ENCODE measurements at places on chromosomes 11 and 22.

- peak; percentile 37 for DNase-seq
Observed at GRCh38 chr22:20243537-20244249, 24.4 kb downstream of the RTN4R start.

DNA sequence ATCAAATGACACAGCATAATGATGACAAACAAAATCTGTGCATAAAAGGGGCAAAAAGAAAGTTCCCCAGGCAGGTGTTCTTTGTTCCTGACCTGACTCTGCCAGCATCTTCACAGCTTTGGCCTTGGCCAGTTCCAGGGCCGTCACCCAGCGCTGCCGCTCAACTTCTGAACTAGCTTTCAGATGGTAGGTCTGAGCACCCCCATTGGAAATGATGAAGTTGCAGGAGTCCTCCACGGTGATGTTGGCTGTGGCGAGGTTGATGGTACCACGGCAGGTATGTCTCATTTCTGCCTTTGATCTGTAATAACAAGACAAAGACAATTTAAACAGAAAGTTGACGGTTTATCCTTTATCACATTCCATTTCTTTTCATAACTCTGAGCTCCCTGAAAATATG lies 5.3 kb downstream of the OSBP start:
- DNase-seq: peak; percentile 11

GRCh38 chr11:102390667-102391465 lies 43.9 kb downstream of the BIRC2 start:
- DNase-seq: peak; percentile 36

- no peak for DNase-seq
Observed at GRCh38 chr11:123576501-123576900, 77.9 kb downstream of the SCN3B start.

DNA sequence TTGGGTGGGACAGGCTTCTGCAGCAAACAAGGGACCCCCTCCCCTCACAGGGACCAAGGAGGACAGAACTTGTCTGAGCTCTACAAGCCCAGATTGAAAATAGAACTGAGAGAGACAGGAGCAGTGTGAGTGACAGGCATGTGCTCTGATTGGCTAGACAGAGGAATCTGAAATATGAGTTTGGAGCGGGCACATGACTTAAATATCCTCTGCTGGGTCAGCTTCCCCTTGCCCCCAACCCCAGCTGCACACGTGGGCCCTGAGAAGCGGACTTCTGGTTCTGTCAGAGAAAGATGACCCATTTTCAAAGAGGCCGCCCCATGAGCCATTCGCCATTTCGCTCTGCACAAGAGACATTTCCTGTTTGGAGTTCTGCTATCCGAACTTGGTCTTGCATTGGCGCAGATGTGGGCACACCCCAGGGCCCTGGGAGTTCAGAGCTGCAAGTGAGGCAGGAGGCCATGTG lies 5.3 kb downstream of the TUBA8 start:
- DNase-seq: no peak

- DNase-seq: no peak
Observed at GRCh38 chr11:60658409-60658808, 41.0 kb upstream of the MS4A8 start.

DNA sequence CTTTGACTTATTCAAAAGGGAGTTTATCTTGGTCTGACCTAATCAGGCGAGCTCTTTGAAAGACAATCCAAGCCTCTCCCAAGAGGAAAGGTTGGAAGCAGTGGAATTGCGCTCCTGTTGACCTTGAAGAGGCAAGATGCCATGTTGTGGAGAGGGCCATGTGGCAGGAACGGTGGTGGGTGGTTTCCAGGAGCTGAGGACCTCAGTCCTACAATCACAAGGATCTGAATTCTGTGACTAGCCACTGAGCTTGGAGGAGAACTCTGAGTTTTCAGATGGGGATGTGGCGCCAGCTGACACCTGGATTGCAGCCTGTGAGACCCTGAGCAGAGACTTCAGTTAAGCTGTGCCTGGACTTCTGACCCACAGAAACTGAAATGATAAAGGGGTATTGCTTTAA lies 6.0 kb upstream of the CBX6 start:
- DNase-seq: no peak

- DNase-seq: no peak
Observed at GRCh38 chr11:22465620-22466019, 127.4 kb downstream of the SLC17A6 start.

DNA sequence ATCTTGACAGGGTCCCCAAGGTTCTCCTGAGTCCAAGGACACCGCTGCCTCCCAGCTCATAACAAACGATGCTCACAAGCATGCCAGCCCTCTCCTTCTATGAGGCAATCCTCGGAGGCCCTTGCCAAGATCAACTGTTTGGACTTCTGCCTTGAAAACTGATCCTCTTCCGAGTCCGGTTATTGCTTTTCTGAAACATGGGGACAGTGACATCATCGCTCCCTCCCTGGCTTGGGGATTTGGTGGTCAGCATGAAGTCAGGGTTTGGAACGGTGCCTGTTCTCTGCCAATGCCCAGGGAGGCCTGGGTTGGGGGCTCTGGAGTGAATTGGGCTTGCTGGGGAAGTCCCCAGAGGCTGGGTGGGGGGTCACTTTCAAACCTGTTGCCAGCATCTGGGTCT lies 149.3 kb downstream of the FBXO7 start:
- DNase-seq: no peak

DNA sequence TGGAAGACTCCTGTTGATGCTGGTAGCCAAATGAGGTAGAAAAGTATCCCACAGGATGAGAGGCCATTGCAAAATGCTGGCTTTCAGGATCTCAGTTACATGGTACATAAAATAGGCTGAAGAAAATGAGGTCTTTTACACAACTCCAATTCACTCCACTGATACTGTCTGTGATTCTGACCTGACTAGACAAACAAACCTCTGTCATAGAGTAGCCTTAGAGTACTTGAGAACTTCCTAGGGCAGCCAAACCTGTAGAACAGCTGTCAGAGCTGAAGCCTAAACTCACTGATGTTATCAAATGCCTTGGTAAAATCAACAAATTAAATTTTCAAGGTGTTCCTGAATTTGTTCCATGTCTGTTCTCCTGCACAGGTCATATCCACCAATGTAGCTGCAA lies 26.2 kb upstream of the POGLUT3 start:
- no peak for DNase-seq

DNA sequence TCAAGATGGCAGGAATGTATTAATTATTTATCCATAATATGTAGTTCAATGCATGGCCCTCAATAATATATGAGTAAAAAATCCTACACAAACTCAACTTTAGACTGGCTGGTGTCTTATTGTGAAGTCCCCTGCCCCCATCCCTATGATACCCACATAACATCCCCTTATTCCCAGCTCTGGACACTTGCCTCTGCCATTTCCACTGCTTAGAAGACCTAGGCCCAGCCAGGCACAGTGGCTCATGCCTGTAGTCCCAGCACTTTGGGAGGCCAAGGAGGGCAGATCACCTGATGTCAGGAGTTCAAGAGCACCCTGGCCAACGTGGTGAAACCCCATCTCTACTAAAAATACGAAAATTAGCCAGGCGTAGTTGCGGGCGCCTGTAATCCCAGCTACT lies 84.4 kb downstream of the BDNF start:
- no peak for DNase-seq

- DNase-seq: no peak
Observed at GRCh38 chr11:25052844-25053243, 556.0 kb downstream of the LUZP2 start.

DNA sequence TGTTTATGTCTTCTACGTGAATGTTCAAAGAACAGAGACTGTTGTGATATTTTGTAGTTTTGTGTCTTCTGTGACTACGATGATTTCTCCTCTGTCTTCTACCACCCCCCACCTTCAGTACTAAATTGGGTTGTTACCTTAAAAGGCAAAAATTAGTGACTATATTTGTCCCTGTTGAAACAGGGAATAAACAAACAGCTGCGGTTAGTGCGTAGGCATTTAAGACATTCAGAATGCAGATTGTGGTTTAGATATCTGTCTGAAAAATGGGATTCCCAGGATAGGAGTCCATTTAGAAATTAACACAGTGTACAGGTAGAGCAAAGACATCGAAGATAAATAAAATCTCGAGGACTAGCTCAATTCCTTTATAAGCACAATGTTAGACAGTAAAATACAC lies 15.6 kb upstream of the ARHGAP42 start:
- no peak for DNase-seq

GRCh38 chr22:49786976-49787706 lies 40.5 kb downstream of the BRD1 start:
- no peak for DNase-seq

DNA sequence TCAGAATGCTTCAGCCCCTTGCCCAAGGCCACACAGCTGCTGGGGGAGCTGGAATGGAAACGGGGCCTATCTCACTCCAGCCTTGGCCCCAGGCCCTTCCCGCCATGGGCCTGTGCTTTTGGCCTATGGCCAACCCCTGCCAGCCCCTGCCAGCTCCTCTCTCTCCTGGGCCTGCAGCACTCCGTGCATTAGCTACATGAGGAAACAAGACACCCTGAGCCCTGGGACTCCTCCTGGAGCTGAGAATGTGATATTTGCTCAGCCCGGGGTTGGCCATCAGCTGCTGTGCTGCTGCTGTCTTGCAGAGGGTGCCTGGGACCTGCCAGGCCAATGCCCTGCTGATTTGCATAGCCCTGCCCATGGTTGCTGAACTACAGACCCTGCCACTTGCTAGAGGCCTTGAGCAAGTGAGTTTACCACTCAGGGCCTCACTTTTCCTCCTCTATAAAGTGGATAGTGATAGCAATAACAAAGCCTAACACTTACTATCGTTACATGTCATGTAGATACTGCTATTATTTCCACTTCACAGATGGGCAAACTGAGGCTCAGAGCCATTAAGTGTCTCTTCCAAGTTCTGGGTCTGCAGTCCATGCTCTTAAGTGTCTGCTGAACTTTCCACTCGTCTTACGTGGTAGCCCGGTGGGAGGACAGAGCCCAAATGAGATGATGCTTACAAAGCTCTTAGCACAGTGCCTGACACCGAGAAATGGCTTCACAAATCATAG lies 99.6 kb downstream of the KIAA1671 start:
- no peak for DNase-seq

DNA sequence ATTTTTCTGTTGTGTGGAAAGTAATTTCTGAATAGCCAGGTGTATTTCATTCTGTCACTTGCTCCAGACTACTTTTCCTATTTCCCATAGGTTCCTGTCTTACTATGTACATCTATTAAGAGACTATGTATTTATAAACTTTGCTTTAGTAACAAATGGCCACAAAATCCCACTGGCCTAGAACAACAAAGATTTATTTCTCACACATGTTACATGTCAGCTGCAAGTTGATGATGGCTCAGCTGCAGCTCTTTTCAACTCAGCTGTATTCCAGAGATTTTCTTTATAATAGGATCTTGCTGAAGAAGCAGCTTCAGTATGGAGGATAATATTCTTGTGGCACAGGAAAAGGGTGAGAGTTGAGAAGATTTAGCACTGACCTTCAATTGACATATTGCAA lies 539.6 kb upstream of the LRRC4C start:
- no peak for DNase-seq

DNA sequence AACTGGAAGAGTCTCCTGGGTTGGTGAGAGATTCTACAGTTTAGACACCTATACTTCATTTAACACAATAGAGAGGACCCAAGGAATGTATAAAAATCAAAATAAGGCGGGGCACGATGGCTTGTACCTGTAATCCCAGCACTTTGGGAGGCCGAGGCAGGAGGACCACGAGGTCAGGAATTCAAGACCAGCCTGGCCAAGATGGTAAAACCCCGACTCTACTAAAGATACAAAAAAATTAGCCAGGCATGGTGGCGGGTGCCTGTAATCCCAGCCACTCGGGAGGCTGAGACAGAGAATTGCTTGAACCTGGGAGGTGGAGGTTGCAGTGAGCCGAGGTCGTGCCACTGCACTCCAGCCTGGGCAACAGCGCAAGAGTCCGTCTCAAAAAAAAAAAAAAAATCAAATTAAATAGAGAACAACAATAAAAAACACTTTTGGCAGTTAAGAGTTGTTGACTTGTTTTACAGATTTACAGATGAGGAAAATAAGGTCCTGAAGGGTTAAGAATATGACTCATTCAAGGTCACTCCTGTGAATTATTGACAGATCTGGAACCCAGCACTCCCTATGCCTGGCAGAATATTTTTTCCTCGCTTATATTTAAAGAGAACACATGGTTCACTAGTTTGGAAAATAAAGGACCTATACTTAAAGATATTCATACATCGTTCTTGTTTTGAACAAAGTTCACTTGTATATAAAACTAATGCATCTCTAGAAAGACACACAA lies 5.2 kb downstream of the LGR4 start:
- no peak for DNase-seq

- DNase-seq: no peak
Observed at GRCh38 chr11:9386901-9387300, 2.4 kb downstream of the IPO7 start.

DNA sequence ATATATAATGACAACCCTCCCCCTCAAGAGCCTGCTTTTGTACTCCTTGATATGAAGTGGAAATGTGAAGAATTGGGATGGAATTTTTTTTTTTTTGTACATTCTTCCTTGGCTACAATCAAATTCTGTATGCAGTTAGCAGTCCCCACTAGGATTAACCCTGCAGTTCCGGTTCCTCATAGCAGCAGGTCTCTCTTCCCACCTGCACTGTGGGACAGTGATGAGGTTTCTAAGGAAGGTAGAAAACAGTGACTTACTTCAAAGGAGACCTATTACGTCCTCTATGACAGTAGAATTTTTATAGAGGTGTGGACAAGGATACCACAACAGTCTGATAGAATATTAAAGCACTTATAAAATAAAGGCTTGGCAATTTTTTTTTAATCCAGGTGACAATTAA lies 46.3 kb upstream of the ALKBH3 start:
- no peak for DNase-seq

DNA sequence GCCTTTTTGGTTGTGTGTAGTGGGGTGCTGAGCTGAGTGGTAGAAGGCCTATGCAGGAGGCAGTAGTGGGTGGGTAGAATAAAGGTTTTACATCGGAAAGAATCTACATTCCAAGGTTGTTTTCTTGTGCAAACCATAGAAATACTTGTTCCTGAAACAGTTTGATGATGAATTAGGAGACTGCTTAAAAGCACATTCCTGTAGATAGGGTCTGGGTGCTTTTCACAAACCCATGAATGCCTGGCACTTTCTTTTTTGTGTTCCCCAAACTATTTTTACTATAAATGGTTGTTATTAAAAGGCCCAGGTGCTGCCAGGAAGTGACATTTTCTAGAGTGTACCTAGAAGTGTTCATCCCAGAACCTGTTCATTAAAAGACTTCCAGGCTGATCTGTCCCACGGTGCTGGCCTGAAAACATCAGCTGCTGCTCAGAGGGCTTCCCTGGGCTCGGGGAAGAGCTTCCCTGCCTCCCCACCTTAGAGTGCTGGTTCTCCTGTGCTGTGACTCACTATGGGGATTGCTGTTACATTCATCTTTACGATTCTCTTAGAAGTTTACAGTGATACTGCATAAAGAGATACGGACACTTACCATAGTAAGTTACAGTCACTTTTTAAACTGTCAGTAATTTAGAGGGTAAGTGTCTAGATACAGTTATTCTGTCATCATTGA lies 27.9 kb downstream of the PPFIA1 start:
- DNase-seq: no peak

DNA sequence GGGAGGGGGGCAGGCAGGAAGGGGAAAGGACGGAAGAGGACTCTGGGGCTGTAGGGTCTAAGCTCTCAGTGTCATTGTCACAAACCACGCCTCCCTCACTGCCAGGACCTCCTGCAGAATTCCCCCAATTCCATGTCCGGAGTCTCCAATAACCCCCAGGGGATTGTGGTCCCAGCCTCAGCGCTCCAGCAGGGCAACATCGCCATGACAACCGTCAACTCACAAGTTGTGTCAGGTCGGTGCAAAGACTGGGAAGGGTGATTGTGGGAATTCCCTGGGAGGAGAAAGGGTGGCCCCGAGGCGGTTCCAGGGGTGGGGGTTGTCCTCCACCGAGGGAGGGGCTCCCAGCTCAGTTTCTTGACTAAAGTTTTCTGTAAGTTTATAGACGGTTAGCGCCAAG lies 86.0 kb downstream of the FEZ1 start:
- no peak for DNase-seq

- DNase-seq: no peak
Observed at GRCh38 chr11:107017104-107017432, 1.2 kb downstream of the GUCY1A2 start.
